MCF 10A (cell line): ENCODE measurements at places on chromosomes 12 and 14. TPM values are rescaled to one million over a fixed set of nuclear protein-coding genes. Genes with fewer than 3 reads are reported as not detected.

The KRT6C gene
- total RNA-seq = 0.19 and 0.44 TPM in 2 replicates

The C1S gene
- 6.0 and 11.5 TPM in 2 replicates for total RNA-seq

The CHMP4A gene
- 88.6 and 99.0 TPM in 2 replicates for total RNA-seq

The PLA2G1B gene
- total RNA-seq = not detected in 2 replicates
